T-helper 17 cell (primary cell): ENCODE measurements at places on chromosomes 6 and 20.

GRCh38 chr6:79079561-79080041 lies 1.5 kb upstream of the PHIP start:
- no peak for DNase-seq

DNA sequence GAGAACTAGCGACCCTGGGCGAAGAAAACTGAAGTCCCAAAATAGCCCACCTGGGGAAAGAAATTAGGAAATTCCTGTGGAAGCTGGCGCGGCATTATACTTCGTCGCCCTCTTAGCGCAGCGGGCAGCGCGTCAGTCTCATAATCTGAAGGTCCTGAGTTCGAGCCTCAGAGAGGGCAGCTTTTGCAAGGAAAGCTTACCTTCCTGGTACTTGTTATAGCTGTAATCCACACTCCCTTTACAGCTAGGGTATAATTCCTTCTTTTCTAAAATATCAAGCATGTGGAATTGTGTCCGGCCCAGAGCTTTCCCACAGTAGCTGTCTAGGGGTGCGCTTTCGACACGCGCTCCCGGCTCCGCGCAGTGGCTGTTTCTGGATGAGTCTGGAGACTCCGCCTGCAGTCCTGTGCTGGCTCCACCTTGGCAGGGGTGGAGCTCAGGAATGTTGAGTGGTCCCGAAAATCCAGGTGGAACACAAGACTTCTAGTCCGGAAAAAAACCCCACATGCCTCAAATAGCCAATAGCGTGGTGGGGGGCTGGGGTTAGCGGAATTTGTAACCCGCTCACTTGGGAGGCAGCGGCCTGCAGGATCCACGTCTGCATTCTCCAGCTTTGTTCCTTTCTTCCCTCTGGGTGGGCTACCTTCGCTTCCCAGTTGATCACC lies 83.7 kb upstream of the ZNF322 start:
- DNase-seq = no peak

DNA sequence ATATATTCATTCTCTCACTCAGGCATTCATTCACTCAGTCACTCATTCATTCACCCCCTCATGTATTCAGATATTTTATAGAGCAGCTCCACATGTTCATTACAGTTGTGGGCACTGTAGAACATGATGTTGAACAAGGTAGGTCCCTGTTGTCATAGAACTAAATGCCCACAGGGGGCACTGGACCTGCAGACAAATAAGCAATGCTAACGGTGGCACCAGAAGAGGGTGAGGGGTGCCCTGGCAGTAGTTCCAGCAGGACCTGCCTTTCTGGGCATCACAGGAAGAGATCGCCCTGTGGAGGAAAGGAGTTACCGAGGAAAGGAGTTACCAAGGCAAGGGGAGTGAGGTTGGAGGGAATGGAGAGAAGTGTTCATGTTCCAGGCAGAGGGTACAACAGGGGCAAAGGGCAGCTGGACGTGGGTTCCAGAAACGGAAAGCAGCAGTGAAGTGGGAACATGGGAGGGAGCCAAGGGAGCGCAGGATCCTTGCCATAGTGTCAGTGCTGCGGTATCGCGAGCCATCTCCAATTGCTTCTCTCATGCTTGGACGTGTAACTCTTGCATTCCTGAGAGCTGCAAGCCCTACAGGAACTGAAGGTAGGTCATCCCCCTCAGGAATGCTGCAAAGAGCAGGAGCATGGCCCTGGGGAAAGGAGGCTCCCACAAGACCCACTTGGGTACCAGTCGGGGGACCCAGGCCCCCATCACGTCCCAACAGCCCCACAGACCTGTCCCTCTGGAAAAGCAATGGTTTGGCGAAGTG lies 128.2 kb downstream of the EDN3 start:
- no peak for DNase-seq

GRCh38 chr6:151443454-151443853 lies 8.5 kb downstream of the RMND1 start:
- DNase-seq = no peak

DNA sequence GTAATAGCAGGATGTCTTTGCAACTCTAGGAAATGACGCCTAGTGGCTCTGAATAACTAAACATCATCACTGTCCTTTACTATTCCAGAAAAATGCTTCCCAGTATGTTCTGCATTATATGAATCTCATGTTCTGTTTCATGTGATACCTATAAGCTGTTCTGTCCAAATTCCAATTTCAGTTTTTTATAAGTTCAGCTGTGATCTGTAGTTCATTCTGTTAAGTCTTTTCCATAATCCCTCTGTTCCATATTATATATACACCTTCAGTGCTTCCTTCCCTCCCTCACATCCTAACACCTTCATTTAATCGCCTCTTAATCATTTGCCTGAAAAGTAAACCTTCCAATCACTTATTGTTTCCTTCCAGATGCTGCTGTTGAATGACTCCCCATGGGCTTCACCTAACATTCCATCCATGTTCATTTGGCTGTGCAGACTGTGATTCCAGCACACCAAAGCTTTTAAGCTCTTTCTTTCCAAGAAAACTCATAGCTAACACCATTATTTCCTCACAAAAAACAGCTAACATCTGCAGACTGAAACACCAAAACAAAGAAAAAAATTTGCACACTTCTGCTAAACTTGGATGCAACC lies 18.6 kb downstream of the HMGCLL1 start:
- no peak for DNase-seq

GRCh38 chr6:50330963-50331362 lies 281.2 kb upstream of the DEFB112 start:
- no peak for DNase-seq

DNA sequence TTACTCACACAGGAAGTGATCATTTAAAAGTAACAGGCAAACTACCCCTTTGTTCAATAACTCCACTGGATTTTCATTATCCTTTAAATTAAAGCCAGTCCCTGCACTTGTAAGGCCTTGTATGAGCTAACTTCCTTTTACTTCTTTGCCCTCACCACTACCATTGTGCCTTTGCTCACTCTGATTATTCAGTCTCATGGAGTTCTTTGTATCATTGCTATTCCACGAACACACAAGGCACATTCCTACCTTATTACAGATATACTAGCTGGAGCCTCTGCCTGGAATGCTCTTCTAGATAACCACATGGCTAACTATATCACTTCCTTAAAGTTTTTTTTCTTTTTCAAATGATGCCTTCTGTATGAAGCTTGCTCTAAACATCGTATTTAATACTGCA lies 748.6 kb upstream of the HS3ST5 start:
- no peak for DNase-seq

- no peak for DNase-seq
These were observed 473.1 kb downstream of the KIF16B start for GRCh38 chr20:16100111-16100510.

DNA sequence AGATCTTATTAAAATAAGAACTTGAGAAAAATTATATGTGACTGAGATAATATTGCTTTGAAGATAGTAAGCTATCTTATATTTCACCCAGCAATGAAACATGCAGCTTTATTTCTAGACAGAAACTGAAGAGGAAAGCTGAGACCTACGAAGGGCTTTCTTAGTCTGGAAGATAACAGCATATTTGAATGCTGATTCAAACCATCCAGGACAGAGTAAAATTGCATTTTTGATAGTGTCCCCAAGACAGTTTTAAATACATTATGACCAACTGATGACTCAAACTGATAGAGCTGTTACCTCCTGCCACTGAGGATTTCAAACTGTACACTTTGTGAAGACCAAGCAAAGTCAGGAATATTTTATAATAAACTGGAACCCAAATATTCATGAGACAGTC lies 409.6 kb downstream of the GRIK2 start:
- no peak for DNase-seq

DNA sequence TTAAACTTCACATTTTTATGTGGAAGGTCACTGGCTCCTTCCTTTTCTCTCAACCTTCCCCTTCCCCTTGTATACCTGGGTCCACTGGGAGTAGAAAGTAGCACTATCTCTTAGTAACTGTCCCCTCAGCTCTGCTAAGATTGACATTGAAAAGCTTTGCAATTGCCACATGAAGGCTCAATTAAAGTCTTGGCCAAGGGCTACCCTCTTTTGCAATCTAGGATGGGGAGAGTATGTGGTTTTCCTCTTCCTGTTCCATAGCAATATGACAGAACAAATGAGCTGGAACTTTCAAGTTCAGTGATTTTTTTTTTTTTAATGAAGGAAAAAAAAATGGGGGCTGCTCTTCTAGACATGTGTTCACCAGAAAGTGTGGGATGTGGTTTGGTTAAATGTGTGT lies 37.1 kb downstream of the PROKR2 start:
- DNase-seq = no peak

- DNase-seq = no peak
These were observed 273.1 kb downstream of the HAO1 start for GRCh38 chr20:7667194-7667593.

DNA sequence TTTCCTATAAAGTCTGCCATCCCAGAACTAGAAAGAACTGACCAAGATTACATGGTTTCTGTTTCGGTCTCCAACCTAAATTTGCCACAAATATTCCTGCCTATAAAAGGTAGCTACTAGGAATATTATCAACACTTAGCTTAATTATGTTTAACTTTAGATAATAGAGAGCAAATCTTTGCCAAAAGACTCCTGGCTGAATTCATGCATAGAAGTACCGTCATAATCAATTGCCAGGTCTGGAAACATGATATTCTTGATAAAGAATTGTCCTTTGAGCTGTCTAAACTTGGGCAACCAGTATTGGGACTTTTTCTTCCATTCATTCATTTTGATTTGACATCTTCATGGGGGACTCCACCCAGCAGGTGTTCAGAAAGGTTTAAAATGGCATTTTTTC lies 22.4 kb downstream of the CALHM6 start:
- no peak for DNase-seq

GRCh38 chr6:38150681-38151296 lies 331.3 kb downstream of the ZFAND3 start:
- no peak for DNase-seq

- no peak for DNase-seq
These were observed 10.7 kb upstream of the FBXO9 start for GRCh38 chr6:53054532-53054931.

DNA sequence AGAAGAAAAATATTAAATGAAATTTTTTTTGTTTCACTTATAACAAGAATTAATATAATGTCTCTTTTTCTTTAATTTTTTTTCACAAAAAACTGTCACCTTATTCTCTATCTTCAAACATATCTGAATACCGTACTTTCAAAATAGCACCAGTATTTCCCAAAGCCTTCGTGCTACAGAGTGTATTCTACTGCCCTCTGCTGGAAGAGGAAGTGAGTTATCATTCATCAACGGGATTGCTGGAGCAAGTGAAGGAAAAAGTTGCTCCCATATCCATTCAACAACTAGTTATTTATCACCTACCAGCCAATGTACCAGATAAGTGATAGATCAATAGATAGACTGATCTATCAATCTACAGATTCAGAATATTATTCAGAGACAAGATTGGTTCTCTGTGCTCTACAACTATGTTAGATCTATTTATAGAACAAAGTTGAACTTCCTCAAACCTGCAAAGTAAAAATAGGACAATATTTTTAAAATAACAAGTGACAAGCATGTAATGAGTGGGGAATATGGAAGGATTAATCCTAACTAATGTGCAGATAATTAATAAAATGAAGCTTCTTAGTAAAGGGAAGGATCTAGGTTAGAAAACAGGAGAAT lies 26.7 kb upstream of the TFAP2B start:
- DNase-seq = no peak

- no peak for DNase-seq
These were observed 199.2 kb upstream of the PMEPA1 start for GRCh38 chr20:57908704-57909630.

DNA sequence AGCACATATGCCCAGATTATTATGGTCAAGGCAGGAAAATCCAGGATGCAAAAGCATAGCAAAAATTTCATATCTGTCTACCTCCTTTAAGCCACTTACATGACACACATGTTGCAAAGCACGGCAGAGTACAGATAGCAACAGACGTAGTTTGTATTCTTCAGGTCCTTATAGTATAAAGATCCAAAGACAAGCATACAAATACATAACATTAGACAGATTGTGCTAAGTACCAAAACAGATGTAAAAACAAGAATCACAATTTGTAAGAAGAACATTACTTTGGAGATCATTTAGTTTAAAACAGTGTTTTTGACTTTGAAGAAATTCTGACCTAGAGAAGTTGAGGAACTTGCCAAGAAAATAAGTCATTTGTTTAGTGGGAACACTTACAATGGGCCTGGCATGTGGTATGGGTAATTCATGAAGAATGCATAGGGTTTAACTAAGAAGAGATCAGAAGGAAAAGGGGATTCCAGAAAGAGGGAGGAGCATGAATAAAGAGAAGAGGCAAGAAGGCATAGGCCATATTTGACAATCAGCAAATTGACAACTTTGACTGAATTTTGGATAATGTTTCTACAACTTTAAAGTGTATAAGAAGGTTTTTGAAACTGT lies 30.6 kb upstream of the LMBRD1 start:
- DNase-seq = no peak

DNA sequence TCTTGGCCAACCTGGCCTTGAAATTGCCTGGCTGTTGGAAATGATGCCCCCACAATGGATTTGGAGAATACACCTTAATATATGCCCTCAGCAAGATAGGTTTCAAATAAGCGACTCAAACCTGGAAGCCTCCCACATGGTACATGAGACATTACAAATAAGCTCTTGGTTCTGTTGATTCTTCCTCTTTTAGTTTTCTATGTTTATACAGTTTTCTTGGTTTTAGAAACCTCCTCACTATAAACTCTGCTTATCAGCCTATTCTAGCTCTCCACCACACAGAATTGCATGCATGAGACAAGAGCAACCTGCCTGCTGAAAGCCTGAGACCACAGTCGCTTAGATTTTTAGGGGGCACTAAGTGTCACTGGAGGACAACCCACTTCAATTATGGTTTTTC lies 108.8 kb upstream of the PREP start:
- DNase-seq = no peak

- no peak for DNase-seq
These were observed 38.1 kb upstream of the UST start for GRCh38 chr6:148708707-148709106.
